ENCODE measurements at places on chromosomes 5 and 9.

- DNase-seq = no peak
Observed at GRCh38 chr9:131737426-131737825, 2.5 kb downstream of the RAPGEF1 start.

DNA sequence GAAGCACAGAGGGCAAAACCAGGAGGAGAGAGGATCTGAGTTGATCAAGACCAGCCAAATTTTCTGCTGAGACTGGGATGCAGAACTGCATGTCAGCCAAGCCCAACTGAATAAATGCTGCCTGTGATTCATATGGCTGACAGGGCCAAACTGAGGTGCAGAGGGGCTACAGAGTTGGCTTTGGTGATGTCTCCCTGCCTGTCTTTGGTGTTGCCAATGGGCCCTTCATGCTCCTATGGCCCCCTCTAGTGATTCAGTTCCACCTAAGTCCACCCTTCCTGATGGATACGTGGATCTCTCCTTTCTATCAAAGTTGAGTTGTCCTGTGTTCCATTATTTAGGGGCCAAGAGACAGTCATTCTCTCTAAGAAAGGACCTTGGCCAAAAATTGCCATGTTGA, 163.6 kb upstream of the TLE4 start:
- no peak for DNase-seq

DNA sequence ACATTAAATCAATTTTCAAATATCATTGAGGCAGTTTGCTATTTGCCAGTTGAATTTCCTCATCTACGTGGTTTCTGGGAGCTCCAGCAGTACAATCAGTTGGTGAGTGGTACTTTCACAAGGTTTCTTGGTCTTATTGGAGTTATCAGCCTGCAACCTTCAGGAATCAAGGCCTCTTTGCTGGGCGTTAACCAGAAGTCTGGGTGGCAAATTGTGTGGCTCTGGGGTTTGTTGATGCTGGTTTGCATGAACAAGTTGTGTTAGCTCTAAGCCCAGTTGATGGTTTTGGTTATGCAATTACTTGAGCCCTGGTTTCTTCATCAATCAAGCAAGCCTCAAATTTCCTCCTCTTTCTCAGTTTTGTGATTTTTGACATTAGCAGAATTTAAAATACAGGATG, 152.9 kb upstream of the ANKRD55 start:
- DNase-seq = no peak

DNA sequence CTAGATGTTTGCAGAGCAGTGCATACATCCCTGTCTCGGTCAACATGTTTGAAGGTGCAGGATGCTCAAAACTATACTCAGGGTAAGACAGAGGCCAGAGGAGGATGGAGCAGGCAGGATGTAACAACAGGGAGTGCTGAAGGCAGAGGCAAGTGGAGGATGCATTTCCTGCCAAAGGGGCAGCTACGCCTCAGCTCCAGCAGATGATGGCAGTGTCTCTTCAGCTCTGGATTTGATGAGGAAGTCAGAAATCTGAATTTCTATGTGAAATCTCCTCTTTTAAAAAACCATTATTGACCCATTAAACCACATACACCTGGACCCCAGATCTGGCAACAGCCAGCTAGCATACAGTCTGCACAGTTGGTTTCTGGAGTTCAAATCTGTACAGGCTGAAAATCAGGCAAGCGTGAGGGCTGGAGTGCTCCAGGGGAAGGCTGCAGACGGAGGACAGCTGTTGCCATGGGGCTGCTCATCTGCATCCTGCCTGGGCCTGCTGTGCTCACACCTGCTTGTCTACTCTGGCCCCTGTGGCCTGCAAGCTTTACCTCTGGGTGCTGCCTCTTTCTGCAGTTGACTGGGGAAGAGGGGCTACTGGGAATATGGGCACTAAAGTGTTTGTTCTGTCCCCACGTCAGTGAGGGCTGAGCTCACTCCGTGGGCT, 152.9 kb upstream of the SLC28A3 start:
- no peak for DNase-seq

DNA sequence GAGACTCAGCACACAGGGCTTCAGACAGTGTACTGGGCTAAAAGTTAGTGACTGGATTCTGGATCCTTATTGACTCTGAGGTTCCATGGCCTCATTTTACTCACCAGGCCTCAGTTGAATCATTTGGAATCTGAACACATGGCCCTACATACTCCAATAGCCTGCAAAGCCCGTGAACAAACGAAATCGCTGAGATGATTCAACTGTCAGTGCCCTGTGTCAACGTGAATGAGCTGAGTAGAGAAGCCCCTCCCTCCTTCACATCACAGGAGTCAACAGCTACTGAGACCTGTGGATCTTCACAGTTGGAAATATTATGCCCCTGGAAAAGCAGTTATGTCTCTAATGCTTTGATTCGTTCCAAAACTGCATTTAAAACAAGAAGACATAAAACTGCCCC, 429.3 kb downstream of the GADD45G start:
- DNase-seq = no peak

DNA sequence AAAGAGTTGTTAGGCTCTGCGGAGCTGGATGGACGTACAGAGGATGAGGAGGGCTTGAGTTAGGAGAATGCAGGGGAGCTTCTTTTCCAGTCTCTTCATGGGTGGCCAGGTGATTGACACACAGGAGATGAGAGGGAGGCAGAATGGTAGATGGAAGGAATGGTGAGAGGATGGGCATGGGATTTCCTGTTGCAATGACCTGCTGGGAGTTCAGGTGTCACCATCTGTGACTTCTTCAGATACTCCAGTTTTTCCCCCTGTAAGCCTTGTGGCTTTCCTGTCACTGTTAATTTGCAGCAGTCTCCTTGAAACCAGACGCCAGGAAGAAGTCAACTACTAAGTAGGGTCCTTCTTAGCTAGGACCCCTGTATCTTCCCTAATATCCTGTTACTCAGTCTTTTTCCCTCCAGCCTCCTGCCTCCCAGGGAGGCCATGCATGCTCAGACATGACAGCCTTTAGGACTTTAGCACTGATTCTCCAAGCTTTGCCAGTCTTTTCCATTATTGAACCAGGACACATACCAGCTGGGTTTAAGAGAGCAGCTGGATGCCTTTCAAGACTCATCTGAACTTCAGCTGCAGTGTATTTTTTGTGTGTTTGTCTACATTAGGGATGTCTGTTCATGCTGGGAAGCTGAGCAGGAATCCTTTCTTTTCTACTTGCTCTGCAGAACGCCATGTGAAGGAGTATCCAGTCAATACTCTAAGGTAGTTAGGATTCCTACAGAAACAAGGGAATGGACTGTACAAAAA, 67.2 kb upstream of the CD180 start:
- DNase-seq = no peak

GRCh38 chr5:45691656-45692055, 4.5 kb downstream of the HCN1 start:
- no peak for DNase-seq

DNA sequence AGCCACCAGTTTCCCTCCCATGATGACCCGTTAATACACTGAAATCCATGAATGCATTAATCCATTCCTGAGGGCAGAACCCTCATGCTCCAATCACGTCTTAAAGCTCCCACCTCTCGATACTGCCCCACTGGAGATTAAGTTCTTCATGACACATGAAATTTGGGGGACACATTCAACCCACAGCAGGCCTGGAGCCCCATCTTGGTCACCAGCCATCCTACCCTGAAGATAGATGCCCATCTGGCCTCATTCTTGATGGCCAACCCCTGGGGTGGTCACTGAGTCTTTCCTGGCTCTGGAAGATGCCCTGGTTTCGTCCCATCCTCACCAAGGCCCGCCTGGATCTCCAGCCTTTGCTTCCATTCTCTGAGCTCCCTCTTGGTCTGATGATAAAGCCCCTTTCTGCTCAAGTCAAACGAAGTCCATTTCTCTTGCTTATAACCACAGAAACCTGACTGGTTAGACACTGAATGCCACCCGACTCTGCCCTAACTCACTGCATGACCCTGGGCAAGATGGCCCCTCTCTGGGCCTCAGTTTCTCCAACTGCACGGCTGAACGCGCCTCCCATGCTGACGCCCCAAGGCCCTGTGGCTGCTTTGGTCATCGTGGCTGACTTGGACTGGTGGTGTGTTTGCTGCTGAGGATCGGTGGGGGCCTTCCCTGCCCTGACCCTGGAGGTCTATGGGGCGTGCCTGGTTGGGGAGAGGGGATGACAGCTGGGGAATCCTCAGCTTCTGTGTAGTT, 138.4 kb upstream of the IER5L start:
- DNase-seq = no peak

GRCh38 chr5:64569858-64570257, 64.0 kb downstream of the RGS7BP start:
- DNase-seq = no peak
